ENCODE measurements at places on chromosomes 11 and 22.

DNA sequence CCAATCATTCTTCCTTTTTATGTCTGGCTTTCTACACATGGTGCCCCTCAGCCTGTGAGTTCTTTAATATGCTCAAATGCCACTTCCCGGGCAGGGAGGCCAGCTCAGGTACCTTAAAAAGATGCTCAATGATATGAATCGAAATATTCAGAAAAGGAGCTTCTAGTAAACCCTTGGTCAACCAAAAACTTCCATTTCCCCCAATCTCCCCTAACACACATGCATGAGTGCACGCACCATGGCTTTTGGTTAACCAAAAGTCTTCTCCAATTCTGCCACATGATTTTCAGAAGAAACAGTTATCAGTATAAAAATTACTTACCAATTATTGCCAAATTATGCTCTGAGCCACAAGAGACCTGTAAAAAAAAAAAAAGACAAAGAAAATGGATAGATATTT is 135.0 kb downstream of the SERGEF start:
- no peak for DNase-seq

DNA sequence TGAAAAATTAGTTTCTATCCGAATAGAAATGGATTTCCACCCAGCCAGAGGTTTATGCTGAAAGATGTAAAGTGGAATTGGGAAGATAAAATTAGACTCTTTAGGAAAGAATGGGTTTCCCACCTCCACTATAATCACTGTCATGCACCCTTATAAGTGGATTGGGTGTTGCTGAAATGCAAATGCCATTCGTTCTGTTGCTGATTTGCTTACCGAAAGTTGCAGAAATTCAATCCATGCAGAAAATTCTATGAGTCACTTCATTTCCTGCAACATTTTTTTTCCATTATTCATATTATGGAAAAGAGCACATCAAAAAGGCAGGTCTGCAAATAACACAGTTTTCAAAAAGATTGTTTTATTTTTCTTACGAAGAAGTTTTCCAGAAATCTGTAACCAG is 65.6 kb downstream of the LDLRAD3 start:
- no peak for DNase-seq

GRCh38 chr11:57302489-57302888 is 22.3 kb downstream of the TNKS1BP1 start:
- no peak for DNase-seq

DNA sequence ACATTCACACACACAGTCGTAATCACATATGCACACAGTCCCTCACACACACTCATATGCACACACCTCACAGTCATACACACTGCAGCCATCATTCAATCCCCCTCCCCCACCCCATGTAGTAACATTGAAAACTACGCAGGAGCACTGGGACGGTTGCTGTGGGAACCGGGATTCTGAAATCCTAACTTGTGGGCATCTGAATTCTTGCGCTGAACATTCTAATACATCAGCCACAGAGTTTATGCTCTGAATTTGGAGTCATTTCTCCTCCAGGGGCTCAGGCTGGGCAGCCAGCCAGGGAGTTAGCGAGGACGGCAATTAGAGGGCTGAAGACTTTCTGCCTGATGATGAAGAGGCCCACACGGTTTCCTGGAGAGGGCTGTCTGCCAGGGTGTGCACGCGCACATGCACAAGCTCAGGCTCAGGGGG is 32.7 kb downstream of the CD6 start:
- DNase-seq = no peak

- no peak for DNase-seq
These were observed 851 bp downstream of the SYT8 start for GRCh38 chr11:1835671-1836010.

GRCh38 chr11:116114198-116114651 is 610.0 kb upstream of the CADM1 start:
- no peak for DNase-seq

DNA sequence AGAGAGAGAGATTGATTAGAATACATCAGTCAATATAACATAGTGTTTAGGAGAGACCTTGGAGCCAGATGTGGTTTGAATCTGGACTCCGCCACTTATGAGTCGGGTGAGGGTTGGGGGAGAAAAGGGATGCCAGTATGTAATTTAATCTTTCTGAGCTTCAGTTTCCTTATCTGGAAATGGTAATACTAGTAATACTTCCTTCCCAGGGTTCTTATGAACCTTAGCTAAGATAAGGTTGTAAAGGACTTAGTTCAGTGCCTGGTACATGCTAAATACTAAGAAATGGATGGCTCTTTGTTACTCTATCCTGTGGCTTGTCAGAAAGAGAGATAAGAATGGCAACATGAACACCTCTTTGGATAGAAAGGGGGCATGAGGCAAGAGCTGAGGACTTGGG is 226.1 kb upstream of the NARS2 start:
- DNase-seq = no peak

DNA sequence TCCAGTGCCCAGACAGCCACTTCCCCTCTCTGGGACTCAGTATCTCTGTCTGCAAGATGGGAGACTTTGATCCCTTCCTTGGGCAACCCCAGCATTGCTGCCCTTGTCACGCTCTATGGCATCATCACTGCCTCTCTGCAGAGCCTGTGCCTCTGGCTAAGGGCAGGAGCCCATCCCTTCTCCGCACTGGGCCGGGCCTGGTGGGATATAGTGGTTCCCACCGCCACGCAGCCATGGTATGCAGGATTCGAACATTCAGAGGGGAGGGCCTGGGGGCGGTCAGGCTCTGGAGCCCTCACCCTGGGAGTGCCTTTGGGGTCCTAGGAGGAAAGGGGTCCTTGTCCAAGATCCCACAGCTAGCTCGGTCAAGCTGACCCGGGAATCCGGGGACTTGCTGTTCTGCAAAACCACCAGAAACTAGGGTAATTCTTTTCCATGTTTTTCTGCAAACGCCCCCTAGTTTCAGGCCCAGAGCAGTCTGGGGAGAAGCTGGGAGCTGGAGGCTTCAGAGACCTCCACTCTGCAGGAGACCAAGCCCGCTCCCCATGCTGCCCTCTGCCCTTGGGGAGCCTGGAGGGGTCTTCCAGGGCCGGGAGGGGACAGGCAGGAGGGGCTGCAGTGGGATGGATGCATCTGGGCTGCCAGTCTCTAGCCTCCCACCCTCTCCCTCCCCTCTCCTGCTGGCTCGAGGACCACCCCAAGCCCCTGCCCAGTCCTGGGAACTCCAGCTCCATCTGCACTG is 24.4 kb upstream of the CBX7 start:
- no peak for DNase-seq

DNA sequence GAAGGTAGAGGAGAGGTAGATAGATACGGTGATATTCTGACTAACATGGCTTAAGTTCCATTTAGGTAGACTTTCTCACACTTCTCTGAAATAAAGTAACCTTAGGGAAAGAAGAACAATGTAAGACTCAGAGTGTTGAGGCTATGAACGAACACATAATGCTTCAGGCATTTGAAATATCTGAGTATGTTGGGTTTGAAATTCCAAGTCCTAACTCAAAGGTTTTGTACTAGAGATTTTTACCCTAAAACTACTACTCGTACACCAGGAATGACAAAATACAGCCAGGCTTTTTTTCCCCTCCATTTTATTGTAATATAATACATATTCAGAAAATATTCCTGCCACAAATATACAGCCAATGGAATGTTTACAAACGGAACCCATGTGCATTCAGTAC is 592.6 kb downstream of the ETS1 start:
- no peak for DNase-seq

- no peak for DNase-seq
These were observed 37.4 kb downstream of the PACSIN2 start for GRCh38 chr22:42977569-42977968.

DNA sequence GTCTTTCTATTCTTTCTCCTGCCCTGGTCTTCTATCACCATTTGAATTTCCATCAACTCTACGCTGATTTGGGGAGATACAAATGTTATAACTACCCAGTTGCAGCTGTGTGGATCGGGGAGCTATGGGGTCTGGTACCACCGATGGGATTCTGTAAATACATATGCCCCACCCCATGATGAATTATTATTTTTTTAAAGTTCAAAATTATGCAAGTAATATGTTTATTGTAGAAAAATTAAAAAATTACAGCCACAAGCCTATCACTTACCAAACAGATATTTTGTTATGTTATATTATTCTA is 52.4 kb upstream of the CLMP start:
- DNase-seq = no peak

DNA sequence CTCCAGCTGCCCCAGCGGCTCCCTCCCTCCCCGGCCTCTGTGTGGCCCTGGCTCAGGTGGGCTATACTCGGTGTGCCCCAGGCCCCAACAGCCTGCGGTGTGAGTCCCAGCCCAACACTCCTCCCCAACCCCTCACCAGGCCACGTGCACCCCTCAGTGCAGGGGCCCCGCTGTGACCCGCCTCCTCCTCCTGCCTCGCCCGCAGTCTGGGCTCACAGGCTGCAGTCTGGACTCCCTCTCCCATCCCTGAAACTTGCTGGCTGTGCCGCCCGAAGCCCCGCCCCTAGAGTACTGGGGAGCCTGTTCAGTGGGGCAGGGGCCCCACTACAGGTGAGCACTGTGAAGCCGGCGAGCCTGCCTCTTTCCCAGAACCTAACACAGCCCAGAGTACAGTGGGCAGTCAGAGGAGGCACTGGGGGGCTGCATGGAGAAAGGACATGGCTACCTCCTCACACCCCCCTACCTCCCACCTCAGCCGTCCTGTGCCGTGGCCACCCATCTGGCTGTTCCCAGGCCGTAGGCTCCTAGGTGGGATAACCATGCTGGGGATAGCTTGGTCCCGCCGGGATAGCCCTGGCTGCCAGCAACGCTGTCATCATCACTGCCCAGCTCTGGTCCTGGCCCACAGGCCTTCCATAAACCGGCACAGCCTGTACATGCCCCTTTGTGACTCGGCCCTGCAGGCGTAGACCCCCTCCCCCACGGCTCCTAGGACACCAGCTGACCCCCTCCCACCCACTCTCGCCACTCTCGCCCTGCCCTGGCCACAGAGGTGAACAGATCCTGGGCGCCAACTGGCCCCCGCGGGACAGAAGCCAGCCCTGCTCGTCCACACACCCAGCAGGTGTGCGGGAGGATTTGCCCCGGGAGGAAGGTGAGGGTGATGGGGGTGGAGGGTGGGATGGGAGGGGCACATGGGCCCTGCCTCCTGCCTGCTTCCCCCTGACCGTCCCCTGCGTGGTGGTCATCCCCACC is 29.7 kb downstream of the CELSR1 start:
- DNase-seq = no peak

GRCh38 chr11:113494021-113494420 is 18.8 kb upstream of the DRD2 start:
- no peak for DNase-seq

GRCh38 chr22:35893698-35894097 is 134.9 kb downstream of the RBFOX2 start:
- DNase-seq = no peak

GRCh38 chr11:118896921-118897591 is 13.4 kb downstream of the CXCR5 start:
- DNase-seq = no peak

DNA sequence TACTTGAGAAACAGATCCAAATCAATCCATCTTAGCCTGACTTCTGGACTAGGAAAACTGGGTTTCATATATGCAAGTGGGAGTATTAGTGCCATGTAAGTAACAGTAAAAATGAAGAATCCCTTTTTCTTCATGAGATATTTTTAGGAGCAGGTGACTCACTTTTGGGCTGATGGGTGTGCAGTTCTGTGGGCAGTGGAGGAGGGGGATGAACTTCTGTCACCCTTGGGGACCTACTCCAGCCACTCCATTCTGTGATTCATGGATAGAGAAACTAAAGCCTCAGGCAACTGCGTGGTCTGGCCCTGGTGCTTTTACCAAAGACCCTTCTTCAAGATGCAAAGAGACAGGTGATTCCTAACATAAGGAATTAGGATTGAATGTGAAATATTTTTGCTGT is 208.6 kb upstream of the NARS2 start:
- DNase-seq = no peak

- DNase-seq = no peak
These were observed 61.5 kb downstream of the SMCO4 start for GRCh38 chr11:93481696-93482095.

- DNase-seq = peak; percentile 8
These were observed 18.9 kb downstream of the LIMK2 start for GRCh38 chr22:31230871-31231621.

DNA sequence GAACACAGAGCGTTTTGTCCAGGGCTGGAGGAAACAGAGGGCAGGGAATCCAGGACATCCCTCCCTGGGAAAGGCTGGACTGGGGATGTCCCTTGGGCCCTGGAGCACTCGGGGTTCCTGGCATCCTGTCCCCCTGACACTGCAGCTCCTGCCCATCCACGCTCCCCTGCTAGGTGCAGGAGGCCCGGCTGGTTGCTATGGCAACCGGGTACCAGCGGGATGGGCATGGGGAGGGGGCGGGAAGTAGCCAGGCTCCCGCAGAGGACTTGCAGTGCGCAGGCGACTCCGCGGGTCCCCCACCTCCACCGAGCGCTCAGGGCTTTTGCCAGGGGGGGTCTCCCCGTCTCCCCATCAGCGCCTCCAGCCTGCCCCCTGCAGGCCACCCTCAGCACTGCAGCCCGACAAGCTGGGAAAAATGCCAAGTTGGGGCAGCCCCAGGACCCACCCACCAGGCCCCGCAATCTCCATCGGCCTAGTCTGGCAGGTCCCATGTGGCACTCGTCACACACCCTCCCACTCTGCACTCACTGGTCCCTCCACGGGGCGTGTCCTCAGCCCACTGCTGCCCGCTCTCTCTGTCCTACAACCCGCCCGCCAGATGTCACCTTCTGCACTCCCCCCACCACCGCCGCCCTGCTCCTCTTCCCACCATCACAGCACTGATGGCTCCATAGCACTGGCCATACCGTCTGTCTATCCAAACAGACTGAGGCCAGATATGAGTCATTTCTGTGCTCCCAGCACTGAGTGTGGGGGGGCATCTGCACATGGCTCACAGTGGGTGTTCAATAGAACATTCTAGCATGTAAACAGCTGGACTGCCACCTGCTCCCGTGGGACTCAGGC is 31.5 kb downstream of the KIAA0930 start:
- DNase-seq = peak; percentile 40

DNA sequence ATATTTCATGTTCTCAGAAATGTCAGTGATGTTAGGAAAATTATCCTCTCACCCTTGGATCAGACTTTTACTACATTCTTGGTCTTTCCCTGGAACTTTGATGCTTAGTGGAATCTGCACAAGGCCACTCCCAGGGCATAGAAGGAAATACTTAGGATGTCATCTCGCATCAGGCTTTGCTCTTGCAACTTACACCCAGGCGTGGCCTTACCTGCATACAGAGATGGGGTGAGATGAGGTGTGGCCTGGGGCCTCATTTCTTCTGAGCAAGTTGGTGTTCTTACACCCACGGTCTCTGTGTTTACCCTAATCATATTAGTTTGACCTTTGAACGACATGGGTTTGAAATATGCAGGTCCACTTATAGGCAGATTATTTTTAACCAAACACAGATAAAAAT is 19.0 kb upstream of the OR52K2 start:
- no peak for DNase-seq

- DNase-seq = no peak
These were observed 124.3 kb upstream of the TTC12 start for GRCh38 chr11:113189909-113190667.
